ENCODE measurements at places on chromosomes 5 and 9. TPM values are rescaled to one million over a fixed set of nuclear protein-coding genes. Genes with fewer than 3 reads are reported as not detected.

The GPR21 gene
- 1.1 TPM for total RNA-seq

The PRDM9 gene
- not detected for total RNA-seq

The EPB41L4B gene
- under 0.01 TPM for total RNA-seq

The GALT gene
- 24.3 TPM for total RNA-seq

The FGF1 gene
- 0.92 TPM for total RNA-seq

The INSL6 gene
- not detected for total RNA-seq
